ENCODE measurements at places on chromosomes 4 and X.

- DNase-seq = no peak
Measured at GRCh38 chrX:74509989-74510388, 88.7 kb downstream of the SLC16A2 start.

GRCh38 chr4:17788956-17789355 lies 7.5 kb upstream of the FAM184B start:
- DNase-seq = no peak

- no peak for DNase-seq
Measured at GRCh38 chr4:154611833-154612232, 623 bp downstream of the FGG start.

- no peak for DNase-seq
Measured at GRCh38 chr4:57070461-57070860, 39.7 kb downstream of the IGFBP7 start.

GRCh38 chr4:82718162-82718940 lies 80.2 kb downstream of the SCD5 start:
- no peak for DNase-seq

- DNase-seq = no peak
Measured at GRCh38 chrX:1465286-1466231, 12.8 kb upstream of the ASMTL start.

DNA sequence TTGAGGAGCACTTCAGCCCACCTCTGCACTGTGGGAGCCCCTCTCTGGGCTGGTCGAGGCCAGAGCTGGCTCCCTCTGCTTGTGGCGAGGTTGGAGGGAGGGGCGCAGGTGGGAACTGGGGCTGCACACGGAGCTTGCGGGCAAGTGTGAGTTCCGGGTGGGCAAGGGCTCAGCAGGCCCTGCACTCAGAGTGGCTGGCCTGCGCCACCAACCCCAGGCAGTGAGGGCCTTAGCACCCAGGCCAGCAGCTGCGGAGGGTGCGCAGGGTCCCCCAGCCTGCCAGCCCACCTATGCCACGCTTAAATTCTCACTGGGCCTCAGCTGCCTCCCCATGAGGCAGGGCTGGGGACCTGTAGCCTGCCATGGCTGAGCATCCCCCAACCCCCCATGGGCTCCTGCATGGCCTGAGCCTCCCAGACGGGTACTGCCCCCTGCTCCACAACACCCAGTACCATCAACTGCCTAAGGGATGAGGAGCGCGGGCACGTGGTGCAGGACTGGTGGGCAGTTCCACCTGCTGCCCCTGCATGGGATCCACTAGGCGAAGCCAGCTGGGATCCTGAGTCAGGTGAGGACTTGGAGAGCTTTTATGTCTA lies 110.9 kb downstream of the SLC39A8 start:
- DNase-seq = no peak

DNA sequence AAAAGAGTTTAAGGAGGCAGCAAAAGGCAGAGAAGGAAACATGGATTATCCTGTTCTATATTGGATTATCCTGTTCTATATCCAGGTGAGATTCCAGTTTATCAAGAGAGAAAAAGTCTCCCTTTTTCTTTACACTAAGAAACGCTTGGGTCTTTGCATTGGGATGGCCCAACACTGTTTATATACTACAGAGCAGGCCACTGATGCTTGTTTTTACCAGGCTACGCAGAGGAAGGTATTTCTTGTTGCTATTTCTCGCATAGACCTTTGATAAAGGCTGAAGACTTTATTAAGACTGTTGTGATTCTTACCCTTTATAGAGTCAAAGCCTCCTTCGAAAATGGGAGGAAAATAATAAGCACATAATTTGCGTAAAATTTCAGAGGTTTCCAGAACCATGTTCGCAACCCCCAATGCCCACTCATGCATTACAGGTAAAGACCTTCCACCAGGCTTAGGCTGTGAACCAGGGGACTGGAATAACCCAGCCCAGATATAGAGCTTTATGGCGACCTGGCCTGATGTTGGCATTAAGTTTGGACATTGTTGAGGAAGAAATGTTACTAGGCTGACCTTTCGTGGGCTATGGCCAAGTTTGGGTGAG lies 218.3 kb downstream of the PTTG2 start:
- DNase-seq = no peak

GRCh38 chr4:38461342-38461741 lies 202.7 kb upstream of the KLF3 start:
- DNase-seq = no peak

- no peak for DNase-seq
Measured at GRCh38 chrX:109992203-109992602, 10.7 kb upstream of the TMEM164 start.

- no peak for DNase-seq
Measured at GRCh38 chr4:26613237-26613636, 29.4 kb downstream of the TBC1D19 start.

- DNase-seq = no peak
Measured at GRCh38 chr4:119035951-119036737, 99.5 kb upstream of the MYOZ2 start.

GRCh38 chr4:71752383-71753042 lies 31.4 kb downstream of the GC start:
- DNase-seq = no peak

GRCh38 chrX:68196939-68197791 lies 236.1 kb downstream of the OPHN1 start:
- no peak for DNase-seq

GRCh38 chr4:70704931-70705182 lies 16.5 kb downstream of the UTP3 start:
- DNase-seq = no peak
